ENCODE measurements at places on chromosomes 1 and 21.
A peak's percentile ranks its signal among the peaks of the same experiment; 100 is the strongest.

- DNase-seq = no peak
Measured at GRCh38 chr21:42037516-42037915, 27.4 kb upstream of the ZBTB21 start.

GRCh38 chr21:27086186-27086585, 119.3 kb upstream of the ADAMTS5 start:
- no peak for DNase-seq

DNA sequence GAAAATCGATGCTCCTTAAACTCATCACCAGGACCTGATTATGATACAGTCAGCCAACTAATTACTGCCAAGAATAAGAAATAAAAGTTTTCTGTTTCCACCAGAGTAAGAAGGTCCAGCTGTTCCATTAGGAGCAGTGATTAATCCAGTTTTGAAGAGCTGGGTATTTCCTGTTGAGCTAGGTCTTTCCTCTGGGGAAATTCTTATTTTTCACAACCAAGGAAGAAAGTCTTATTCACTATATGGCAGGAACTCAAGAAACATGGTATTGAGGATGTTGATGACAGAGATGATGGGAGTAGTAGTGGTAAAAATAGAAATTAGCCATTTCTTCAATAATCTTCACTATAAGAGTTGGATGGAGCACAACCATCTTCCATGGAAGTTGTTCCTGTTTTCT, 374.6 kb upstream of the RUNX1 start:
- DNase-seq = no peak

DNA sequence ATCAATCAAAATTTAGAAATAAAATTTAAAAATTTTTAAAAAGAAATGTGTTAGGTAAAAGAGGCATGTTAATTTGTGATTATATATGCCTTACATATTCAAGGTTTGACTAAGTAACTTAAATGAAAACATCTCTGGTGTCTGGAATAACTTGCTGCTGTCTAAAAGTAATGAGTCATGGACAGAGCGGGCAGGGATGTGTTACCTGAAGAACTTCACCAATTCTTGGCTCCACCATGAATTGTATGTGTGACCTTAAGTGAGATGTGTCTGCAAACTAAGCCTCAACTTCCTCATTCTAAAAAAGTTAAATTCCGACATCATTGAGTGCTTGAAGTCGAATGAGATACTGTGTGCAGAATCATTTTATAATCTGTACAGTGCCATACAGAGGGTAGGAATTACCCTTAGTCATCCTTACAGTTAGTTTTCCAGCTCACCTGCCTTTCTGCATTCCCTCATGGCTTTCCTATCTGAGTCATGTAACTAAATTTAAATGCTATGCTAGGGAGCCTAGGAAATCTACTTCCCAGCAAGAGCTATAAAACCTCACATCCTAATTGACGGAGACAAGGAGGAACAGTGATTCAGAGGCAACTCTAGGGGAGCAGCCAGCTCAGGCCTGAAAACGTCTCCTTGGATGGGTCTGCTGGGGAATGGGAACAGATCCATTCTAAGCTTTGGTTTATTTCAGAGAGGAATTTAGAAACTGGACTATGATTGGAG, 100.7 kb upstream of the TSPAN2 start:
- no peak for DNase-seq

DNA sequence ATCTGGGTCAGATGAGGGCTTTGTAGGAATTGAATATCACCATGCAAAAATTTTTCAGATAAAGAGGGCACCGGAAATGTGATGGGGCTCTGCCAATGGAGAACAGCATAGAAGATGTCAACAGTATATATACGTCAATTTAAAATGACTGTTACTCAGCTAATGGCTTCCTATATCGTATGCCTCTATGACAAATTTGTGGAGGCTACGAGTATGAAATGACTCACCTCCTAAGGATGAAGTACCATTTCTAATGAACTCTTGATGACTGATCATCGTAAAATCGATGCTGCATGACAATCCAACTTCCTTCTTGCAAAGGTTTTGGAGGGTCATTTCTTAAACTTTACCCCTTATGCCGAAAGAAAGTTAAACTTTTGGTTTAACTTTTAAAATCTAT, 450.3 kb upstream of the ZP4 start:
- no peak for DNase-seq

GRCh38 chr1:77100875-77101274, 118.4 kb downstream of the PIGK start:
- no peak for DNase-seq

- DNase-seq = no peak
Measured at GRCh38 chr21:45640888-45641479, 2.5 kb upstream of the PCBP3 start.

DNA sequence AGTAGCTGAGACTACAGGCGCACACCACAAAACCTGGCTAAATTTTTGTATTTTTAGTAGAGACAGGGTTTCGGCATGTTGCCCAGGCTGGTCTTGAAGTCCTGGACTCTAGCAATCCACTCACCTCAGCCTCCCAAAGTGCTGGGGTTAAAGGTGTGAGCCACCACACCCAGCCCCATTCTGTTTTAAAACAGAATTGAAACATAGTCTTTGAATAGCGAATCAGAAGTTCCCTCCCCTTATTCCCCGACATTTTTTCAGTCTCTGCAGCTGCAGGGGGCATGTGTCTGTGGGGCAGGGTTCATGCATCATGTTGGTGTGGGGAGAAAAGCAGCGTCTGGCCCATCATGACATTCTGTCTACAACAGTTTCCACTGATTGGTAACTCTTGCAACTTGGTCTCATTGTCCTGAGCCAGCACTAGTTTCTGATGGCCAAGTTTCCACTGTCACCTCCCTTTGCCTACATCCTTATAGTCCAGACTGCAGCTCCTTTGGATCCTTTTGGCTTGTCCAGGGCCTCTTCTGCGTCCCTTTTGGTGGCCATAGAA, 15.6 kb upstream of the HHAT start:
- no peak for DNase-seq

GRCh38 chr1:211829343-211830054, 1.1 kb downstream of the LPGAT1 start:
- DNase-seq = no peak

DNA sequence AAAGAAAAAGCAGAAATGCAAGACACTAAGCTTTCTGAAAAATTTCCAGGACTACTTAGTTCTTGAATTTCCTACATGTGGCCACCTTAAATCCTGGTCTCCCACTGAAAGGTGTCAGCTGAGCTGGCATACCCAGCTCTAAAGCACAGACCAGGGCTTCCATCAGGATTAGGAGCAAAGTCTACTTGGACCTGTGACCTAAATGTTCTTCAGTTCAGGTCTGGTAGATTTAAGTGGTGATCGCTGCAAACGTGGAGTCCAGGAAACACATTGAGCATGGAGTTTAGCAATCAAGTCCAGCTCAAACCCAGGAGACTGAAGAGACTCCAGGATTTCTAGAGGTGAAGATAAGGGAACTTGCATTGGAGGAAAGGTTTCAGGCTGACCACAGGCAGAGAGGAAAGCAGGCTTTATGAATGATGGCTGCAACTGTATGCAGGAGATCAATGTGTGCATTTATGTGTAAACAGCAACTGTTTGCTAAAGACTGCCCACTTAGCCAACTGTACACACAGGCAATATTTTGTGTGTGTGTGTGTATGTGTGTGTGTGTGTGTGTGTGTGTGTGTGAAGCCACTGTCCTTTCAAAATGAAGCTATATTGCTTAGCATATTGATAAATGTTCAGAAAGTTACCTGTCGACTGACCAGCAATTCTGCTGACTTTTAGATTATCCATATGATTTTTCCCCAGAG, 75.2 kb downstream of the LMX1A start:
- no peak for DNase-seq

DNA sequence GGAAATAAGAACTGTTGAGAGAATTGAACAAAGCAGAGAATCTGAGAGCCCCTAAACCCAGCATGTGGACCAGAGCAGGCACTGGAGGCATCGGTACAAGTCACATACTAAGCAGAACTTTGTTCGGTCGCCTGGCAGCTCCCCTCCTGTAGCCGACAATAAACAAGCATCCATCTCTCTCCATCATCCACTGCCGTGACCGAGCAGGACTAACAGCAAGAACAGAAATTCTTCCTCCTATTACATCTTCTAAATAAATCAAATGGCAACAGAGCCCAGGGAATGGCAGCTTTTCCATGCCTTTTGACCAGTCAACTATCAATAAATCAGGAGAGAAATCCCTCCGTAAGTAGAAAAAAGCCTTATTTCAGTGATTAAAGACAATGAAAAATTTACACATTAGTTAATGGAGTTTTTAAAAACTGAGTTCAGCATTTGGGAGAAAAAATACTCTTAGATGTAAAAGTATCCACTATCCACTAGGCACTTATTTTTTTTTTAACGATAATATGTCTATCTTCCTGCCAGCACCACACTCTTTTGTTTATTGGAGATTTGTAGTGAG, 36.5 kb downstream of the PTPN14 start:
- no peak for DNase-seq

- DNase-seq = no peak
Measured at GRCh38 chr1:214977110-214977509, 105.4 kb upstream of the KCNK2 start.

GRCh38 chr1:89125913-89126580, at the start of gene GBP2:
Gene GBP2, minus strand, starts transcription at chr1:89126114. Its CDS starts 4,148 bp downstream, at chr1:89121966.
- peak; percentile 14 for DNase-seq

DNA sequence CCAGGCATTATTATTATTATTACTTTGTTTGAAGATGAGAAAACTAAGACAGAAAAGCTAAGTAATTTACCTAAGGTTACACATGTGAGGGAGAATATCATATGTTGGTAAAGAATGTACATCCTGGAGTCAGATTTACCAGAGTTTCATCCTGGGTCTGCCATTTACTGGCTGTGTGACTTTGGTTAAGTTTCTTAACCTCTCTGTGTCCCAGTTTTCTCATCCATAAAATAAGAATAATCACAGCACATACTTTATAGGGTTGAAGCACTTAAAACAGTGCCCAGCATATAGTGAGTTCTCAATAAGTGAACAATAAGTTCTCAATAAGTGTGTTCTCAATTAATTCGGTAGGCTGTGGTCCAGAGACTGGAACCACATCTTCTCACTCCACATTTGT, 32.5 kb downstream of the UBE2U start:
- no peak for DNase-seq

DNA sequence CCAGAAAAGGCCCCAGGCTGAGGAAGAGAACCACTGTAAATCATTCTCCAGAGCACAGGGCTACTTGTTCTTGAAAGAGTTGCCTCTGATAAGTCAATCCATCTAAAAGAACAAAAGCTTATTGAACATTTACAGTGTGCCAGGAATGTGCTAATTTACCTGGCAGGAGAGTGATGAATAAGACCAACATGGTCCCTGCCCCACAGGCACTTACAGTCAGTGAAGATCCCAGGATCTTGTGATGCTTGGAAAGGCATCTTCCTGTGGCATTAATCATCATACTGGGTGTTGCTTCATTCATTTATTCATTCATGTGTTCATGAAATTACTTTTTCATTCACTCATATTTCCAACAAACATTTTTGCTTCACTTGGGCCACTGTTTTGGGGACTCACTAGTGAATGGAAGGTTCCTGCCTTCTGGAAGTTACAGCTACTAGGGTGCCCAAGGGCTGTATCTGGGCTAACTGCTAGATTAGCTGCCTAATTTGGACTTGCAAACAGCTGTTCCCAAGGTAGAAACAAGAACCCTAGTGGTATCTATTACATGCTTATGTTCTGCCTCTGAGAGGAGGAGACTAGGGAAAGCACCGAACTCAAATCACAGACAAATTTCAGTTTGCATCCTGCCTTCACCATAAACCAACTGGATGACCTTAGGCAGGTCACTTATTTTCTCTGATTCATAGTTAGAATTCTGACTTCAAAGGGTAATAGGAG, 133.5 kb downstream of the CLIC6 start:
- DNase-seq = no peak

DNA sequence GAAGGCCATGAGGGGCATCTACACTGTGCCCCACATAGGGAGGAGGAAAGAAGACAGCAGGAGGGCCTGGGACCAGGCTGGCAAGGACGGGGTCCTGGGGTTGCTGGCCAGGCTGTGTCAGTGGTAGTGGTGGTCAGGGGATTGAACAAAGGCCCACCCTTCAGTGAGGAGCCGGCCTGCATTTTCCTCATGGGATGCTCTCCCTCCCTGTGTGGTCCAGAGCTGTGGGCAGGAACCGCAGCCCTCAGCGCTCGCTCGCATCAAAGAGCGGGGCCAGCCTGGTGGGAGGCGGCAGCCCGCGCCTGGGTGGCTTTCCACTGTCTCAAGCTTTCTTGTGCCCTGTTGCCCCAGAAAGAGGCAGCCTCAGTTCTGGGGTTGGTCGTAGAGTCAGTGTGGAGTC, 24.8 kb downstream of the LHX4 start:
- no peak for DNase-seq

DNA sequence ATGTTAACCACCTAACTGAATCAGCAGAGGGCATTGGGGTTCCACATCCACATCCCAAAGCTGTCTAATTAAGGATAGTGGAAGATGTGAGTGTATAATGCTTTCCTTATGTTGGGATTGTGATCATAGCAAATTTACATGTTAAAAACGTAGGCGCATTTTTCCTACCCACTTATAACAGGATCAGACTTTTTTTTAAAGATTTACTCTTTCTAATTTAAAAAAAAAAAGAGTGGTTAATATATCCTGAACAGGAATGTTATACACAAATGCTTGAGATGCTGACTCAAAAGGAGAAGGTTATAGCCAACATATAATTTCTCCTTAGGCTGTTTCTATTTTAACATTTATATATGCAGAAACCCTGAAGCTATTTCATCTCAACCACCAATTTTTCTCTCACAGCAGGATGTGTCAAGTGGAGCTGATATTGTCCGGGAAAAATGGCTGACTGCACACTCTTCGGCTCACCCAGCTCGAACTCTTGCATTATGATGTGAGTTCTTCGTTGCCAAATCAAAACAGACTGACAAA, 40.3 kb downstream of the RGS5 start:
- DNase-seq = no peak

DNA sequence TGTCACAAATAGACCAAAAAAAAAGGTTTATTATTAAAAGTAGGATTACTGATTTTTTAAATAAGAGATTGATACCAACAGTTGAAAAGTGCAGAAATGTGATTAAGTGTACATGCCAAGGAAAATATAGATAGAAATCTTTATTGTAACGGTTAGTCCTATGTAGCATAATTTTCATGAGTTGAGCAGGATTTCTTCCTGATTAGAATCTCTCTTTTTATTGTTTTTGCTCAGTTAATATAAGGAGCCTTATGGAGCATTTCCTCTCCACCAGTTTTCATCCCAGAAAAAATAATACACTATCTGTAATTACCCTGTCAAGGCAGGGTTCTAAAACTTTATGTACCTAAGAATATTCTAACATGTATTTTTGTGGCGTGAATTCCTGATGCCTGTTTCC, 23.4 kb downstream of the CAPZA1 start:
- DNase-seq = no peak

GRCh38 chr21:17442165-17442564, 70.7 kb upstream of the CXADR start:
- no peak for DNase-seq

Measured in stimulated activated CD4-positive, alpha-beta T cell treated with anti-CD3 and anti-CD28 coated beads, Interleukin-1b, Interleukin-23, amount 100 ng/mL, for 48 hours (primary cell).